ENCODE measurements at places on chromosomes 12 and 14.

DNA sequence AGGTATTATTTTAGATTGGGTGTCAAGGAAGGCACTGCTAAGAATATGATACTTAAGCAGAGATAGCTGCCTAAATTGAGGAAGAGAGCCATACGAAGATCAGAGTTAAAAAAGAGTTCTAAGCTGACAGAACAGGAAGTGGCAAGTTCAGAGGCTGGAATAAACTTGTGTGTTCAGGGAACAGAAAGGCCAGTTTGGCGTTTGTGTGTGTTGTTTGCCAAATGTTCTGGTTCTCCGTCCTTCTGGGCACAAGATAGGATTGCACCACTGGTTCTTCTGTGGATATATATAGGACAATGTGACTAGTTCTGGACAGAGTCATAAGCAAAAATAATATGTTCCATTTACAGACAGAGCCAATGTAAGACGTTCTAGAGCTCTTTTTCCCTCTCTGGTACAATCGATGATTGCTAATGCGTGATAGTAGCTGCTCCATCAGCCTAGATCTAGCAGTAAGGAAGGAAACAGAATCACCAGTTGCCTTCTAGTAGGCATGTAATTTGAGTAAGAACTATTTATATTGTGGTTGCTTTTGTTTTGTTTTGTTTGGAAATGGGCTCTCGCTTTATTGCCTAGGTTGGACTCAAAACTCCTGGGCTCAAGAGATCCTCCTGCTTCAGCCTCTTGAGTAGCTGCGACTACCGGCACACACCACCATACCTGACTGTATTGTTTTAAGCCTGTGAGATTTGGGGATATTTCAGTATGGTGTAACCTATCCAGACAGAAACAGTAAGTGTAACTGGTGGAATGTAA is 7.4 kb downstream of the BBS10 start:
- no peak for DNase-seq

DNA sequence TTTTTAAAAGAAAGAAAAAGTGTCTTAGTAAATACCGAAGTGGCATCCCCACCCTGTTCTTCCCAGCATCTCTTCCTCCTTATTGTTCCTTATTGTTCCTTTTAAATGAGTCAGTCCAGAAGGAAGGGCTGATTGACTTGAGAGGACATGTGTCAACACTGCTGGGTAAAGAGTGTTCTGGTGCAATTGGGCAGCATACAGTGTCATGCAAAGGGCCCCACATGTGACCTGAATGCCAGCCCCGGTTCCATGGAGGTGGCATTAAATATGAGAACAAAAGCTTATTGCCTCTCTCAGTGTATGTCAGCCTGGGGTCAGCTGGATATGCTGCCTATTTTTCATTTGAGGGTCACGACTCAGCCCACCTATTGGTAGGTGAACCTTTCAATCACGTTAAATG is 58.9 kb upstream of the RIC8B start:
- no peak for DNase-seq

GRCh38 chr12:104438134-104438533 is 18.6 kb upstream of the CHST11 start:
- no peak for DNase-seq

GRCh38 chr12:751192-751998 is 984 bp upstream of the WNK1 start:
- peak; percentile 96 for DNase-seq

GRCh38 chr12:69608114-69608513 is 2.6 kb downstream of the LRRC10 start:
- no peak for DNase-seq

DNA sequence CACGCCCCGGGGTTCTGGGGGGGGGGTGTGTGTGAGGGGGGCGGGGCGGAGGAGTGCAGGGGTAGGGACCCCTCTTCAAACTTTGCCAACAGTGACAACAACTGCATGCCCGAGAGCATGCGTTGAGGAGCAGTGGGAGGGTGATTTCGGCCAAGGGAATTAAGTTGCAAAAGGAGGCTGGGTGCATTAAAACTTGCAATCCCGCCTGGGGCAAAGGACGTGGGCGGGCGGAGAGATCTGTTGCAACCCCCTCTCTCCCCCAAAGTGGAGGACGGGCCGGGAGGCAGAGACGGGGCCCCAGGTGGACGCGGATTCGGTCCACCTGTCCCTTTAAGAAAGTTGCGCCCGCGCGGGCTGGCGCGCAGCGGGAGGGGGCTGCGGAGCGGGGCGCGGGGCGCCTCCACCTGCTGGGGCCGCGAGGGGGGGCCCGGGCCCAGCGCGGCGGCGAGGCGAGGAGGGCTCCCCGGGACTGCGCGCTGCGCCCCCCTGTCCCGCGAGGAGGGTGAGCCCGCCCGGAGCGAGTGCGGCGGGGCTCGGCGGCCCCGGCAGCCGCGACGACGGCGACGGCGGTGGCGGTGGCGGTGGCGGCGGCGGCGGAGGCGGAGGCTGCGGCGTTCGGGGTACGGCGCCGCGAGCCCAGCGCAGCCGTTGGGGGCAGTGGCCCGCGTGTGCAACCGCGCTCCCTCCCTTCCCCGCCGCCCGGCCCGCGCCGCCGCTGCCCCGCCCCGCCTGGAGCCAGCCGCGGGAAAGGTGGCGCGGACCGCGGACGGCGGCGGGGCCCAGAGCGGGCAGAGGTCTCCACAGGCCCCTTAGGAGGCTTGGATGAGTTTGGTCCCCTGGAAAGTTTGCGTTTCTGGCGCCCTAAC is 530 bp upstream of the FOXN4 start:
- DNase-seq, result no peak

GRCh38 chr14:47300796-47301195 is 374.6 kb downstream of the MDGA2 start:
- DNase-seq, result no peak

GRCh38 chr14:100410056-100410565 is 87.0 kb downstream of the SLC25A47 start:
- no peak for DNase-seq

- no peak for DNase-seq
Measured at GRCh38 chr14:25042362-25043299, 7.3 kb downstream of the STXBP6 start.

DNA sequence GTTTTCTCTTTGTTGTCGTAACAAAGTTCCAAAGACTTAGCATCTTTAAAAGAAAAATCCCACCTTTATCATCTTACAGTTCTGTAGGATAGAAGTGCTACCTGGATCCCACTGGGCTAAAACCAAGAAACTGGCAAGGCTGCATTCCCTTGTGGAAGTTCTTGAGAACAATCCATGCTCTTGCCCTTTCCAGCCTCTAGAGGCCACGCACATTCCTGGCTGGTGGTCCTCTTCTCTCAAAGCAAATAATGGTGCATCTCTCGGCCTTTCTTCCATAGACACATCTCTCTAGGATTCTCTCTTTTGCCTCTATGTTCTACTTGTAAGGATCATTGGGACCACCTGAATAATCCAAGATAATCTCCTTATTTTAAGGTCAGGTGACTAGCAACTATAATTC is 8.2 kb upstream of the PAWR start:
- no peak for DNase-seq

DNA sequence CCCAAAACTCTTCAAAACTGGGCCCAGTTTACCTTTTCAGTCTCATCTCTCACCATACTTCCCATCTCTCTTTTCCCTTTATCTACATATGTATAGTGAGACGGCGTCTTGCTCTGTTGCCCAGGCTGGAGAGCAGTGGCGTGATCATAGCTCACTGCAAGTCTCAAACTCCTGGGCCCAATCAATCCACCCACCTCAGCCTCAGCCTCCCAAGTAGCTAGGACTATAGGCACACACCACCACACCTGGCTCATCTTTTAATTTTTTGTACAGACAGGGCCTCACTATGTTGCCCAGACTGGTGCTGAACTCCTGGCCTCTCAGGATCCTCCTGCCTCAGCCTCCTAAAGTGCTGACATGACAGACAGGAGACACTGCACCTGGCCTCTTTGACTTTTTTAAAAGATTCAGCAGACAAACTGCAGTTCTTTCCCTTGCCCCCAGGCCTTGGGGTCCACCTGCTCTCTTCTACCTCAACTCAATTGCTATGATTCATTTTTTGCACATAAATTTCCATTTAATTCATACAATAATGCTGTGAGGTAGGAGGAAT is 33.6 kb downstream of the TFCP2 start:
- no peak for DNase-seq

DNA sequence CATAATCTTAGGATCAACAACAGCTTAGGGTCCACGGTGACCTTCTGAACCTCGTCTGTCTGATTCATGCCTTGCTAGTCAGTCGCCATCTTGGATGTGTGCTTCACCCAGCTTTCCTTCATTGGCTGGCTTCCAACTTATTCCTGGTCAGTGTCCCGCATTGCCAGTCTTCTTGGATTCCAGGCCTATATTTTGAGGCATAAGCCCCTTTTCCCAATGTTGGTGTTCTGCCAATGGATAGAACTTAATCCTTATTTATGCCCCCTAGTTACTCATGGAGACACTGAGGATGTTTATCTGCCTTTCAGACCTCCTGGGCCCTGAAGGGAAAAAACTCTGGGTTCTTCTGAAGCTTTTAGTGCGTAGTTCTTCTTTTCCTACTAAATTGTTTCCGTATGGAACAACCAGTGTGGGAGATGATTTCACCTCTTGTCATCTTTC is 5.8 kb downstream of the JDP2 start:
- DNase-seq, result no peak

DNA sequence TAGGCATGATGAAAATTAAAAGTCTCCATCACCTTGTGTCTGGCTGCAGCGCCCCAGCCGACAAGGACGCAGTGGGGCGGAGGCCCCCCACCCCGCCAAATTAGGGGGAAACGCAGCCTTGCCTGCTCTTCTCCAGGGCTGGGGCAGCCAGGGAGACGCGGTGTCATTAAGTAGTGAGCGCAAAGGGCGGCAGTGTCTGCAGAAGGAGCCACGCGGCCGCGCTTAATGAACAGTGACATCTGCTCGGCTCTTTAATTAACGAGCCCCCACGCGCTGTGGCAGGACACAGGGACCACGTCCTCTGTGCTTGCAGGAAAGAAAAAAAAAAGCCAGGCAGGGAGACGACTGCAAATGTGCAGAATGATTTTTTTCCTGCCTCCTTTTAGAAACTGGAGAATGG is 93.4 kb upstream of the NCOR2 start:
- no peak for DNase-seq

GRCh38 chr12:105352940-105353635 is 22.6 kb downstream of the C12orf75 start:
- no peak for DNase-seq

DNA sequence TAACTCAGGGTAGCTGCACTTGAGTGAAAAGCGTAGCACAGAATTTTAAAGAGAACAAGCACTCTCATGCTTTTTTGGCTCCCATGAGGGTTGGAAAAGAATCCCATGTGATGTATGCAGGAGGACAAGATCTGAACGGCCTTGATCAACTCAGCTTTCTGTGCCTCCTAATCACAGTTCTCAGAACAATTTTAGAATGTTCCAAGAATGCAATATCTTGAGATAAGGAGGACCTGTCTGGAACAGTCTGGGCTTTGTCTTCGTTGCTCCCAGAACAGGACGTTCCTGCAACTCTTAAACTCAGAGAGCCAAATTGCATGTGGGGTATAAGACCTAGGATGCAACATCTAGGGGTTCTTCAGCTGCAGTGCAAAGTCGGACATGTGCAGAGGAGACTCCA is 582.7 kb downstream of the RERGL start:
- no peak for DNase-seq

DNA sequence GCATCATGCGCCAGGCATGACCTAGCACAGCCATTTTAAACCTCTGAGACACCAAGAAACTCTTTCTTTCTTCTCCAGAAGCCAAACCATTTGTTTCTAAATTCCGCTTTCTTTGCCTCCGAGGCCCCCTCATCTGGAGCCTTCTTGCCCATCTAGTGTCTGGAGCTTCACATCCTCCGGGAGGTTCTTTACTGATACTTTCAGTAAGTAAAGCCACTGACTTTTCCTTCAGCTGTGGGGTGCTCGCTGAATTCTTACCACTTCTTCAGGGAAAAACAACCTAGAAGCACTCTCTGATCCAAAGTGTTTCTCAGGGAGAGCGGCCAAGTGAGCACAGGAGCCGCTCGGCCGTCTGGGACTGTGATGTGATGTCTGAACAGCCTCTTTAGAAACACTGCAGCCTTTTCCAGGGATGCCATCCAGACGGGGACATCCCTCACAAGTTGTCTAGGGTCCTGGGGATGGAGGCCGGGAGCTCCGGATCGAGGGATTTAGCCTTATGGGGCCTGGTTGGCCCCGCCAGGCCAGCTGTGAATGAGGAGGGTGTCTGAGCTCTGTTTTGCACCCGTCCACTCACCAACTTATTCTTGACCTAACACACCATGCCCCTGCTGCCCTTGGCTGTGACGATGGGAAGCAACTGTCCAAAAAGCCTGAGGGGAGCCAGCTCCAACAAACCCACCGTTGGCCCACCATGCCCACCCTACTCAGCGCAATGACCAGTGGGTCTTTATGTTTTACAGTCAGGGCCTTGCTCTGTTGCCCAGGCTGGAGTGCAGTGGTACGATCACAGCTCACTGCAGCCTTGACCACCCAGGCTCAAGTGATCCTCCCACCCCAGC is 160.6 kb downstream of the ZFP36L1 start:
- DNase-seq, result no peak

DNA sequence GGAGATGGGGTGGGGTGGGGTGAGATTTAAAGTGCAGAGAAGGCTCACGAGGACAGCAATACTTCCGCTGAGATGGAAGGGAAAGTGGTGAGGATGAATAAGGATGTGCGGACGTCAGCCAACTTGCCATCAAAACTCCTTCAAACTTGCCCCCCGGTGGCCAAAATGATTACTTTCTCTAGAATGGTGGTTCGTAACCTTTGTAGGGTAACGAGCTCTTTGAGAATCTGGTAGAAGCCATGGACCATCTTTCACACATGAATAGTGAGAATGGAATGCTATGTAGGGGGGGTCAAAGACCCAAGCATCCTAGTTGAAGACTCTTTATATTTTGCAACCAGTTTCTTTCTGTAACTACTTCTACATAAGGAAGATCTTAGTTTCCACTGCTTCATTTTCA is 245.9 kb upstream of the DDHD1 start:
- no peak for DNase-seq

GRCh38 chr14:34012978-34013720 is 62.3 kb upstream of the EGLN3 start:
- no peak for DNase-seq

GRCh38 chr12:12266389-12266872 is 413 bp downstream of the LRP6 start:
- peak; percentile 67 for DNase-seq

DNA sequence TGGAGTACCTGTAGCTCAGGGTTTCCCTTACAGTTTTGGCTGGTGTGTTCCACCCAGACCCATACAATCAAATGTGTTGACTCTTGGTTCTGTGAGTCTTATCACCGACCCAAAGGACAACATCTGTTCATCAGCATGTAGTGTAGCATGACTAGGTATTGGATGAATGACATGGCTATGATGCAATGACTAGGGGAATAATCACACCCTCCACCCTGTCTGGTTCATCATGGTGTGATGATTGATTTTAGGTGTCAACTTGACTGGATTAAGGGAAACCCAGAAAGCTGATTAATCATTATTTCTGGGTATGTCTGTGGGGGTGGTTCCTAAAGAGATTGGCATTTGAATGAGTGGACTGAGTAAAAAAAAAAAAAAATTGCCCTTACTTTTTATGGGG is 311.3 kb downstream of the DPF3 start:
- DNase-seq, result no peak

- no peak for DNase-seq
Measured at GRCh38 chr12:63155375-63155774, 4.4 kb upstream of the AVPR1A start.
